Heart left ventricle (tissue), 16 donors: ENCODE measurements at places on chromosomes 3 and 15. TPM values are rescaled to one million over a fixed set of nuclear protein-coding genes. Genes with fewer than 3 reads are reported as not detected.

The ATP13A4 gene
- not detected for polyA plus RNA-seq

The ALG1L2 gene
- not detected for polyA plus RNA-seq

The GOLGA8Q gene
- polyA plus RNA-seq, result 0.47 TPM

The CLDN16 gene
- polyA plus RNA-seq, result not detected

The PLOD2 gene
- 11.8 TPM for polyA plus RNA-seq

The LDHAL6B gene
- polyA plus RNA-seq, result not detected

The KCNMB2 gene
- 0.37 TPM for polyA plus RNA-seq

DNA sequence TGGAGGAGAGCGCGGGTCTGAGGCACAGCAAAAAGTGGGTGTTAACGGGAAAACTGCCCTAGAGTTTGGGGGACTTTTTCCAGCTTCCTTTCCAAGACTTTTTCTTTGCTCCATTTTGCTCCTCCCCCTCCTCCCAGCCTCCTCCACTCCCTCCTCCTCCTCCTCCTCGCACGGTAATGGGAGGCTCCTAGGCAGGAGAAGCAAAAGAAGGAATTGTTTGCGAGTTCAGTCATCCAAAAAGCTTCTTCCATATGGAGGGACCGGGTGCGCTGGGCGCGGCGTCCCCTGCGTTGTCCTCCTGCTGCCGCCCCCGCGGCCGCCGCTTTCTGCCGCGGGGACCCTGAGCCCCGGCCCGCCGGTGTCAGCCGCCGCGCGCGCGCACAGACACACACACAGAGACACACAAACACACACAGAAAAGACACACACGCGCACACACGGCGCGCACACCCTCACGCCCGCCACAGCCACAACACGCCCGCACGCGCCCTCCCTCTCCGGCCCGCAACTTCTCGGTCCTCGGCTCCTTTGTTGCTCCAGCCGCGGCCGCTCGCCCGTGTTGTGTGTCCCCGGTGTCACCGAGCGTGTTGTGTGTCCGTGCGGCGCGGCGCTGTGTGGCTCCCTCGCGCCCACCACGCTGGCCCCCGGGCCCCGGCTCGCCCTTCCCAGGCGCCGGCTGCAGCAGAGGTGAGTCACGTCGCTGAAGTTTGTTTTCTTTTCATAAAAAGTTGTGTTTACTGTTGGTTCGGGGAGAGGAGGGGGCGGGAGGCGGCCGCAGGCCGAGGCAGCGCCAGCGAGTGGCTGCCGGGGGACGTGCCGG lies at the start of gene BOC:
Gene BOC (plus strand): TSS at position 228 of the 820 bp plus-strand sequence. CDS start 38,246 bp downstream, outside the sequence.
- DNase-seq, result no peak

The OR5K2 gene
- polyA plus RNA-seq, result not detected

The NIPA2 gene
- polyA plus RNA-seq, result 5.3 TPM

DNA sequence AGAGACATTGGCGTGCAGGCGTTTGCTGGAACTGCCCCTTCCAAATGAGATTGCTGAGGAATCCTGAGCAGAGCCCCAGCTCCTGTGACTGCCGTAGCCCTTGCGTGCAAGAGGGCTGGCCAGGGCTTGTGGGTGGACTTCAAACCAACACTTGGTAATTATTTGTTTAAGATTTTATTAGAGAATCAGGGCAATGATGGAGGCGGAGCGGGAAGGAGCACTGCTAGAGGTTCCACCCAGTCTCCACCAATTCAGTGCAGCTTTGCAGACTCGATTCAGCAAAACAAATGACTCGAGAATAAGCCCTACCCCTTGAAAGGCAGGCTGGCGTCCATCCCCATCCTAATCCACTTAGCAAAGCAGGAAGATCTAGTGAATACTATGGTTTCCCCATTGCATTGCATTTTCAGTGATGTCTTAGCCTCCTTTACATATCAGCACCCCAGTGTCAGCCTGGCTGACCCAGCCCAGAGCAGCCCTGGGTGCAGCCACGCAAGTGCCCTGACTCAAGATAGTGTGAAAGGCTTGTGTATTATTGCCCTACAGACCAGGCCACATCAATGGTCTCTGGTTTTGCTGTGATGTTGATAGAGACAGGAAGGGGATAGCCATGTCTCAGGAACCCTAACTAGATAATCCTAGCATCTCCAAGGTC lies 26.0 kb downstream of the GLDN start:
- DNase-seq, result no peak

DNA sequence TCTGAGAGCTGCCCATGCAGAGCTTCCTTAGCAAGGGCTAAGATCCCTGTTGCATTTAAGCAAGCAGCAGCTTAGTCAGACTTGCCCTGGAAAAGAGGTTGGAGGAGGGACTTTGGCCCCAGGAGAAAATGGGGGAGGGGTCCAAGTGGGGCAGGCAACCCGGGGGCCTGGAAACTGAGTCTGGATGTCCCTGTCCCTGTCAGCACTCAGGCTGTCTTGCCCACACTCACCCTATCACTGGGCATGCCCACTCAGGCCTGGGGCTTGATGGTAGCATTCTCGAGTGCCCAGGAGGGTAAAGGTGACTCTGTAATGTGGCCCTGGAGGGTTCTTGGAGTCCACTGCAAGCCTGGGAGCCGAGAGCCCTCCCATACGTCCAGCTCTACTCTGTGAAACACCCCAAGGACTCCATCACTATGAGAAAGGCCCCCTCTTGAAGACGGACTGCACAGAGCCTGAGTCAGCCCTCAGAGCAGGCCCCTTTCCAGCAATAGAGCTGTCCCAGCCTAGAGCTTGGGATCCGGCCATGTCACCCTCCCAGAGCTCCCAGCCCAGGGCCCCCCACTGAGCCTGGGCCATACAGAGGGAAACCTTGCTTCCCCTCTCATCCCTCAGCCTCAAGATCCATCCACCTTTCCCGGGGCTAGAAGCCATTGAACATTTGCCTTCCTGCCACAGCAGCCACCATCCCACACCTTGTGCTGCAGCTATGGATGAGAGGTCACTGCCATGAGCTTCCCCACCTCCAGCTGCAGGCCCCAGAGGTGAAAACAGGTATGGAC lies 13.4 kb downstream of the MYL3 start:
- DNase-seq, result no peak

The TRPM1 gene
- not detected for polyA plus RNA-seq
